WTC11 (cell line): ENCODE measurements at places on chromosomes 3 and 15. TPM values are rescaled to one million over a fixed set of nuclear protein-coding genes. Genes with fewer than 3 reads are reported as not detected.

Gene DISP2
- 1.0 to 3.5 TPM (median 1.9 TPM) in 3 replicates for total RNA-seq

Gene ZNF660
- 7.8 to 11.0 TPM (median 9.0 TPM) in 3 replicates for total RNA-seq

Gene TIGIT
- total RNA-seq, result 0.04 to 0.07 TPM (median 0.05 TPM) in 3 replicates

Gene DGKG
- 0.30 to 0.92 TPM (median 0.57 TPM) in 3 replicates for total RNA-seq

Gene ITIH3
- 0.23 to 0.37 TPM (median 0.25 TPM) in 3 replicates for total RNA-seq

DNA sequence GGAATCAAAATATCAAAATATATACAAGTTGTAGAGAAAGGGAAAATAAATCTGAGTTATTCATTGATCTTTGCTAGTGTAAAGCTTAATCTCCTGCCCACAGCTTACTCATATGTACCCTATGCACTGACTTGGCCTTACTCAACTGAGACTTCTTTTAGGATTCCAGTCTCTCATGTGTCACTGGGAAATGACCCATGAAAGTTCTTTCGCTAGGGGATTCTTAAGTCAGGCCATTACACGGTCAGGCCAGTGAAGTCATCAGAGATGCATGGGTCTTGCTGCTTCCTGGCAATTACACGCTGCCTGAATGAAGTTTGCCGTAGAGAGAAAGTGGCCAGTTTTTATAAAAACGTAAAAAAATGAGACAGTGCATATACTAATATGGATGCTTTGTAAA lies 20.7 kb upstream of the LPP start:
- DNase-seq, result no peak
- H3K36me3 ChIP-seq, result no peaks in the 10 kb centered on the region
- no peak overlapping the region for H3K27ac ChIP-seq
- no peaks in the 10 kb centered on the region for H3K27me3 ChIP-seq
- peaks cover 10% of the 10 kb centered on the region for H3K4me1 ChIP-seq
- no peak overlapping the region for H3K4me3 ChIP-seq

DNA sequence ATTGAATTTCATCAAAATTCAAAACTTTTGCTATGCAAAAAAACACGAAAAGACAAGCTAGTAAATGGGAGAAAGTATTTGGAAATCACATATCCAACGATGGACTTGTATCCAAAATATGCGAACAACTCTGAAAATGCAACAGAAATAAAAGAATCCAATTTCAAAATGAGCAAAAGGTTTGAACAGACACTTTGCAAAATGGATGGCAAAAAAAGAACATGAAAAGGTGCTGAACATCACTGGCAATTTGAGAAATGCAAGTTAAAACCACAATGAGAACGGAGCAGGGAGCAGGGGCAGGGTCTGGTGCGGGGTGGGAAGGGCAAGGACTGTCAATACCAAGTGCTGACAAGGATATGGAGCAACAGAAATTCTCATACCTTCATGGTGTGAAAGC lies 23.1 kb upstream of the FOXP1 start:
- no peaks in the 10 kb centered on the region for H3K4me1 ChIP-seq
- DNase-seq, result no peak
- H3K36me3 ChIP-seq, result peaks cover 7% of the 10 kb centered on the region
- no peaks in the 10 kb centered on the region for H3K27me3 ChIP-seq
- no peak overlapping the region for H3K27ac ChIP-seq

GRCh38 chr3:85161544-85161943 lies 202.8 kb downstream of the CADM2 start:
- DNase-seq, result no peak
- peaks cover 5% of the 10 kb centered on the region for H3K4me1 ChIP-seq
- no peaks in the 10 kb centered on the region for H3K27me3 ChIP-seq
- peaks cover 4% of the 10 kb centered on the region; the same call in 1 of the 2 replicates for H3K36me3 ChIP-seq
- no peak overlapping the region for H3K4me3 ChIP-seq
- no peak overlapping the region; the same call in 1 of the 2 replicates for H3K27ac ChIP-seq

GRCh38 chr3:114252954-114253353 lies 15.6 kb upstream of the ZNF80 start:
- H3K4me1 ChIP-seq, result no peaks in the 10 kb centered on the region
- no peak overlapping the region for H3K27ac ChIP-seq
- H3K4me3 ChIP-seq, result no peak overlapping the region
- H3K36me3 ChIP-seq, result peaks cover 15% of the 10 kb centered on the region

DNA sequence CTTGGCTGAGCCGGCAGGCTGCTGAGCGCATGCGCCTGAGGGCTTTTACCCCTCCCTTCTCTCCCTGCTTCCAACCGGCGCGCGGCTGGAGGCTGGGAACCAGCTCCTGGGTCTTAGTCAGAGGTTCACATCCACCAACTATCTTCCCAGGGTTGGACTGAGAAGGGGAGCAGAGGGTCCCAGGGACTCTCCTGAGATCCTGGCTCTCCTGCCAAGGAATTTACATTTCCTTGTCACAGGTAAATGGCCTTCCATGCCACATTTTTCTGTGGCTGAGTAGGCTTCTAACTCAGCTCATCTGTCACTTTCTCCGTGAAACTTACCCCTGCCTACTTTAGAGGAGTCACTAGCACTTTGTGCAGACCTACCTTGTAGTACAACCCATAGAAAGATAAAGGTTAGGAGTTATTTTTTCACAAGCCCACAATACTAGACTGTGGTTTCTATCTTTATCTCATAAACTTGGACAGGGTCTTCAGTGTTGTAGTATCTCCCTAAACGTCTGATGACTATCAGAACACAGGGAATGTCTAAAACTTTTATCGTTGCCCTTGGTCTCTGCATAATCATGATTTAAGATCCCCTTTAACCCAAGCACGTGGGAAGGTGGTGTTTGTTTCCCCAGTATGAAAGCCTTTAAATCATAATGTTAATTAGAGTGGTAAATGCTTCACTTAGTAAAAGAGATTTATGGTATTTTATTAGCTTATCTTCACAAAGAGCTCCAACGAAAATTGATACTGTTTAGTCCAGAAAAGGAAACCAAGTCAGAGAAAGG lies 638 bp upstream of the TBC1D5 start:
- no peaks in the 10 kb centered on the region for H3K36me3 ChIP-seq
- H3K27me3 ChIP-seq, result no peaks in the 10 kb centered on the region
- no peak for DNase-seq
- H3K4me1 ChIP-seq, result peaks cover 48% of the 10 kb centered on the region

DNA sequence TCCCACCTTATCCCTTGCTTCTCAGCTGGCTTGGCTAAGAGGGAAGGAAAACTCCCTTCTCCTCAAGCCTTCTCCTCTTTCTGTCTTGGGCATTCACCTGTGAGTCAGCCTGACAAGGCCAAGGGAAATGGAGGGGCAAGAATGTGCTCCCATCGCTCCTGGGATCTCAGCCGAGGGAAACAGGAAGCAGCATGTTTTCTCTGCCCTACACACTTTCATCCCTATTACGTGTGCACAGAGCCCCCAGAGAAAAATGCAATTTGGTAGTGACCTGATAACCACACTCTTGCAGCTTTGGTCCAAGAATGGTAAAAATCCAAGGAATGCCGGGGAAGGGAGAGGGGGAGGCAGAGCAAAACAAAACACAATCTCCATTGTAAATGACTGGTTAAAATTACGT lies 32.9 kb upstream of the MTMR10 start:
- H3K4me1 ChIP-seq, result peaks cover 33% of the 10 kb centered on the region
- H3K27ac ChIP-seq, result peak overlapping the region; percentile 96
- H3K27me3 ChIP-seq, result no peaks in the 10 kb centered on the region
- no peaks in the 10 kb centered on the region for H3K36me3 ChIP-seq

- no peak overlapping the region for H3K4me3 ChIP-seq
- no peak overlapping the region for H3K27ac ChIP-seq
- DNase-seq, result no peak
- H3K4me1 ChIP-seq, result peaks cover 5% of the 10 kb centered on the region
Observed at GRCh38 chr3:11304175-11304574, 32.0 kb downstream of the ATG7 start.
